Activated T-helper 1 cell treated with Interleukin-2 at 50 U/mL for 16 hours (primary cell): ENCODE measurements at places on chromosomes 12 and 14.

- no peak for DNase-seq
Measured at GRCh38 chr14:80919622-80920021, 21.9 kb downstream of the CEP128 start.

DNA sequence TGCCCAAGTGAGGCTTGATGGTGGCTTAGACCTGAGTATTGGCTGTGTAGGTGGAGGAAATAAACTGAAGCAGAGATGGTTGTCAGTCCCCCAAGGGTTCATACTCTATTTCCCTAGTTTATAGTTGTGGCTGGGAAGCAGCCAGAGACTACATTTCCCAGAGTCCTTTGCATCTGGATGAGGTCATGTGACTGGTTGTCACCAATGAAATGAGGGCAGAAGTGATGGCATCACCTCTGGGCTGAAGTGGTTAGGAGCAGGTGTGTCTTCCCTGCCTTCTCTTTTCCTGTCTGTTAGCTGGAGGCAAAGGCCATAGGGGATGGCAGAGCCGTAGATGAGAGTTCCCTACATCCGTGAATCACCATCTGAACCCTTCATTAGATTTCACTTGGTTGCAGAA lies 16.3 kb upstream of the NOS1 start:
- no peak for DNase-seq

- no peak for DNase-seq
Measured at GRCh38 chr12:2351161-2351560, 298.4 kb downstream of the CACNA1C start.

DNA sequence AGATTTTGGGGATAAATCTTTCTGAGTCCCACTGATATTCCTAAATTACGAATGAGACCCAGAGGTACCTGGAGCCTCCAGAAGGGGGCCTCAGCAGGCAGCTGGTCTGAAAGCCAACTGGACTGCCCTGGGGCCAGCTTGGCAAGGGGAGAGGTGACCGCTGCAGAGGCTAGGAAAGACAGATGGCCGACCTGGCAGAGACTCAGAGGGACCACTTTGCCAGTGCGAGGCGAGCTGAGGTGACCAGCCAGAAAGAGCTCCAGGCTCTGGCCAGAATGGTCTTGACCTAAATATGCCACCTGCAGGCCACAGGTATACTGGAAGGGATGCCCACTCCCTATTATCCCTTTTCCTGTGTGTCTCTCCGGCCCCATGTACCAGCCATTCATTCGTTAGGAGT lies 256.8 kb upstream of the GARIN6 start:
- DNase-seq: no peak

DNA sequence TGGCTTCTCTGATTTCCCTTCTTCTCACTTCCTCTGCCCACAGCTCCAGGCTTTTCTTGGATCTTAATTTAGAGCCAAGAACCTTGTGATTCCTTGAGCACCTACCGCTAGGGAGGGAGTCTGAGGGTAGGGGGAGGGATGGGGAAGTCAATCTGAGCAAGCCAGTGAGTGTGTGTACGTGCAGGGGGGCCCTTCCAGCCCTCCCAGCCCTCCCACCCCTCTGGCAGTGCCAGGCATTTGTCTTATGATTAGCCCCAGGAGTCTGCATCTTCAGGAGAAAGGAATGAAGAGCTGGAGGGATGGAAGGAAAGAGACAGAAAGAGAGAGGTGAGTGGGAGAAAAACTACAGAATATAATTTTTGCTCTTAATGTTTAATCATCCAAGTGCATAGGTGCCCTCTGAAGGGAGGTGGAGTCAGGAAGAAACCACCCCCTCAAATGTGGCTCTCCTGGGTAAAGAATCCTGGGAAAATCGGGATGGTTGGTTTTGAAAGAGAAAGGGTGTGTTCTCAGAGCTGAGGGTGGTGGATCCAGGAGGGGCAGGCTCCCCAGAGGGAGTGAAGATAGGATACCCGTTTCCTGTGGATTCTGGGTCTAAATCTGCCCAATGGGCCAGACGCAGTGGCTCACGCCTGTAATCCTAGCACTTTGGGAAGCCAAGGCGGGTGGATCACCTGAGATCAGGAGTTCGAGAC lies 2.1 kb downstream of the PIANP start:
- DNase-seq: no peak

- DNase-seq: no peak
Measured at GRCh38 chr14:67837011-67837624, 17.5 kb downstream of the RAD51B start.

GRCh38 chr12:102169922-102170621 lies 27.6 kb downstream of the PMCH start:
- no peak for DNase-seq

- no peak for DNase-seq
Measured at GRCh38 chr12:57733928-57734327, 4.6 kb downstream of the AGAP2 start.

DNA sequence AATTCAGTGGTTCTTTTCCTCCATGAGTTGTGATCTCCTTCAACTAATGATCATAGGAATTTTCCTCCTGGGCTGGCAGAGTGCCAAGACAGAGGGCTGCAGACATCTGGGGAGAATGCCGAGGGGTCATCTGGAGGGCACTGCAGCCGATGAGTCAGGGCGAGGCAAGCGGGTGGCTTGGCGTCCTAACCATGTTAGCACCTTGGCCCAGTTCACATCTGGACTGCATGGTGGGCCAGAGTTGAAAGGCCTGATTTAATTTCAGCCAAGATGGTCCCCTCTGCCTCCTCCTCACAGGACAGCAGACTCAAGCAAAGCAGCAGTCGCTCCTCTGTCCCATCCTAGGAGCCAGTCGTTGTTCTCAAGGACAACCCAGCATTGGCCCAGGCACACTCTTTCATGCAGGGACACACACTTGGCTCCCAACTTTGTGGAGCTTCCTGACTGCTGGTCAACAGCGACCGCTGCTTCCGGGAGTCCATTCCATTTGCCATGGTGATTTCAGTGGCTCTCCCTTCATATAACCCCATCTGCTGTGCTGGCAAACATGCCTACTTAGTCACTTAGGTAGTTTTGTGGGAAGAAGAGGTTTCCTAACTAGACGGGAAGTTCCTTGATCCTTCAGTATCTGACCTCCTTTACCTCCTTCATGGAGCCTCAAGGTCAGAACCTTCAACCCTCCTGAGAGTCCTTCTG lies 161.8 kb downstream of the TTC8 start:
- no peak for DNase-seq

DNA sequence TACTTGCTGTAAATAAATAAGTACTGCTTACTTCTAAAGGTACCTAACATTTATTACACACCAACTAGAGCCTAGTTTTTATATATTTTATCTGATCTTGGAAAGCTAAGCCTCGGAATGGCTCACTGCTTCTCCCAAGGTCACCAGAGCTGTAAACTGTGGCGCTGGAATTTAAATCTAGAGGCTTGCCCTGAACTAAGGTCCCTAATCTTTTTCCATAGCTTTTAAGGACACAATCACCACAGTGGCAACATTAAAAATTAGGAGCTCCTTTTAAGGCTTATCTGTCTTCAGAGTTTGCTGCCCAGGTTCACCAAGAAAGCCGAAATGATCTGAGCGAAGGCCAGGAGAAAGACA lies 670 bp downstream of the CCNB1IP1 start:
- DNase-seq: no peak

GRCh38 chr14:54776361-54777001 lies 126.1 kb downstream of the GCH1 start:
- DNase-seq: no peak

- no peak for DNase-seq
Measured at GRCh38 chr12:122006186-122006926, 15.3 kb upstream of the BCL7A start.

GRCh38 chr12:39772821-39773259 lies 153.2 kb upstream of the ABCD2 start:
- no peak for DNase-seq

GRCh38 chr12:46494424-46494823 lies 121.9 kb upstream of the SLC38A2 start:
- no peak for DNase-seq

- DNase-seq: no peak
Measured at GRCh38 chr14:94424371-94424770, 28.2 kb downstream of the SERPINA11 start.

DNA sequence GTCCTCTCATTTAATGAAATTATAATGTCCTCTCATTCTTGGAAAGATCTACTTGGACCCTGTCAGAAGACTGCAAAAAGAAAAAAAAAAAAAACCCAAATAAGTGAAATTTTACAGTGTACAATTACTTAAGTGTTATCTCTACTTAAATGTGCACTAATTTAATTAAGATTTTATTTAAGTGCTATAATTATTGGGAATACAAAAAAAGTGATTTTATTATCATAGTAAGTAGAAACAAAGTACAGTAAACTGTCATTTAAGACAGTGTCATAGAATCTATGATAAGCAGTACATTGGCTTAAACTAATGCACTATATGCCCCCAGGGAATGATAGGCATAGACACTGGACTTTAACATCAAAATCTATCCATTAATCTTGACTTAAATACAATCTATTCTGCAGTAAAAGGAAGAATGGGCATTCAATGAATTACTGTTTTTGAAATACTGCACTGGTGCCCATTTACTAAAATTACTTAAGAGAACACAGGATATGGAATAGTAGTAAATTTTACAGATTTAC lies 23.3 kb downstream of the INSM2 start:
- DNase-seq: no peak

GRCh38 chr12:54350743-54351142 lies 13.5 kb downstream of the GPR84 start:
- no peak for DNase-seq

DNA sequence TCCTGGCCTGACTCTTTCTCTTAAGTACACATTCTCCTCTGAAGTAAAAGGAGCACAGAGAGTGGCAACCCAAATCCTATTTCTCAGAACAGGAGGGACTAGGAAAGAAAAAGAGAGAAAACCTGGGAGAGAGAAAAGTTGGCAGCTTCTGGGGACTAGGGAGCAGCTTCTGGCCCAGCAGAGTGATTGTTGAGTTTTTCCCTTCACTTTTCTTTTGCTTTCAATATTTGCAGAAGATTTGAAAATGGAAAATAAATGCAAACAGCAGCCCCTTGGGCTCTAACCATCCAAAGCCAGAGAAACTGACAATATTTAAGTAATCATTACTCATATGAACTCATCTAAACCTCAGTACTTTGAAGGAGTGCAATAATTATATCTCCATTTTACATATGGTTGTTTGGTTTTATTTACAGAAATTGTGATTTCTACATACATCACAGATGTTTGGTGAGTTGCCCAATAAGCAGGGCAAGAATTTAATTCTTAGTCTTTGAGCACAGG lies 28.8 kb upstream of the IGF1 start:
- no peak for DNase-seq

DNA sequence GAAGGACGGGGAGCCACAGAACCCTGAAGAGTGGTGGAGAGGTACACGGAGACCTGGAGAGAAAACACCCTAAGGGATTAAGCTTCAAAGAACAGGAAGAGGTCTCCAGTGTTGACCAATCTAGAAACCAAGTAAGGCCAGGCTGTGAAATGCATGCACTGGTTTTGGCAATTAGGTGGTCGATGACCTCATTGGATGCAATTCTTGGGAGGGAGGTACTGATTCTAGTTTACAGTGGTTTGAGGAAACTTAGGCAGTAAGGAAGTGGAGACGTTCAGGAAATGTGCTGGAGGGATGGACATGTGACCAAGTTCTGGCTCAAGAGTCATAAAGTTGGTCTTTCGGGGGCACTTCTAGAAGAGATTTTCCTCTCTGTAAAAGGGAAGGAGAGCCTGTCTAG lies 91.3 kb upstream of the CEP83 start:
- no peak for DNase-seq

GRCh38 chr12:111067498-111067897 lies 147.1 kb upstream of the MYL2 start:
- no peak for DNase-seq

DNA sequence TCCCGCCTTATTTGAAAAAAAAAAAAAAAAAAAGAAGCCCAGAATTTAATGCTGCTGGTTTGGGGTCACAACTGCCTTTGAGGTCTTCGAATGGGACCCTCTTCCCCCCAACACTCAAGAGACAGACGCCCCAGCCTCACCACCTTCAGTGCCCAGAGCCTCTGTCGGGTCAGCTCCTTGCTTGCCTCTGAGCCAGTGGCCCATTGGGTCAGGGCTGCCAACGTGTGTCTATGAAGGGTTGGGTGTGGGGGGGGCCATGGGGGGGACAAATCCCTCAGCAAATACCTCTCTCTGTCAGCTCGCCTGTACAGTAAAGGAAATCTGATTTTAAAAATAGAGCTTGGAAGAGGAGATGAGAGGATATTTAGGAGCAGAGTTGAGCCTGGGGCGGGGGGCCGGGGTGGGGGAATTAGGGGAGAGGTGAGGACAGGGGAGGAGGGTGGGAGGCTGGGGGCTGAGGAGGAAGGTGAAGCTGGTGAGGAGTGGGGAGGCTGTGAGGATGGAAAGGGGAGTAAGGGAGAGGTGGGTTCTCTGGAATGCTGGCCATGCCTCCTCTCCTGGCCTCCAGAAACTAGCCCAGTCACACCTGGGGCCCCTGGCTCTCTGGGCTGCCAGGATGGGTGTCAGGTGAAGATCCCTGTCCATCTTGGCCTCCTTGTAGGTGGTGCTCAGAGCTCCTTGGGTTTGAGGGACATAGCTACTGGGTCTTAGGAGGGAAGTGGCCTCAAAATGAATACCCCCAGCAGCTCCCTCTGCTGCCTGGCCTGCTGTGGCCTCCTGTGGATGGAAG lies 13.3 kb downstream of the RTL1 start:
- no peak for DNase-seq

GRCh38 chr14:47252802-47253201 lies 422.6 kb downstream of the MDGA2 start:
- no peak for DNase-seq

DNA sequence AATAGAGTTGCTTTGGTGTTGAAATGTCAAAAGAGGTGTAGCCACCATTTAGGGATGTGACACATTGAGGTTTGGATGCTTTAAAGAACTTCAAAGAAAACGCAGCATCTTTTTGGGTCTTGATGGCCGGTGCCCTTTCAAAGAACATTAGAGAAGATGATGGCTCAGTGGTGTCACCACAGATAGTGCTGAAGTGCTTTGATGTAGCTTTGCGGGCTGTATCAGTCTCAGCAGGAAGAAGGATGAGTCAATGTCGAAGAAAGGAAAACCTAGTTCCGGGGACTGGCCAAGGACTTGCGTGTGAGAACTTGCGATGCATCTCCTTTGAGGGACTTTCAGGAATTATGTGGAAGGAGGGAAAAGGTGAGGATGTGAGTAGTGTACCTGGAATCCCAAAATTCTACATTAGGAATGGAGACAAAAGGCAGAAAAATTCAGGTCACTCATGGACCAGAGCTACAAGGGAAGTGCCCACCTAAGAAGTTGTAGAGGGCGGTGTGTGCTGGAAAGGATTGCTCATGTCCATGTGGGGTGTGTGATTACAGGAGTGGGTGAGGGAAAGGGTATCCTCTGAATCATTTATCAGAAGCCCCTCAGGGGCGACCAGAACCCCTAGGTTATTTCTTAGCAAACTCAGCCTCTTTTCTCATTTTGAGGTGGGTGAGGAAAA lies 39.7 kb upstream of the GZMB start:
- DNase-seq: peak; percentile 46

- no peak for DNase-seq
Measured at GRCh38 chr12:32824596-32824995, 68.9 kb upstream of the YARS2 start.
